ENCODE measurements at places on chromosomes 11 and 22.

DNA sequence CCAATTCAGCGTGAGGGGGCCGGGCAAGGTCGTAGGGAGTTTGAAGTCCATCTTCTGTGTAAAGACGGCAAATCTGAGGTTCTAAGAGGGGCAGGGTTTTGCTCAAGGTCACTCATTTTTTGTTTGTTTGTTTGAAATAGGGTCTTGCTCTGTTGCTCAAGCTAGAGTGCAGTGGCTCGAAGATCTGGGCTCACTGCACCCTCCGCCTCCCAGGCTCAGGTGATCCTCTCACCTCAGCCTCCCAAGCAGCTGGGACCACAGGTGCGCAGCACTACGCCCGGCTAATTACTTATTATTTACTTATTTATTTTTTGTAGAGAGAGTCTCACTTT is 355 bp upstream of the AP1B1 start:
- DNase-seq = no peak

GRCh38 chr11:2869561-2870427 is 15.8 kb downstream of the CDKN1C start:
- DNase-seq = no peak

GRCh38 chr11:993632-994167 is 42.8 kb downstream of the MUC6 start:
- DNase-seq = no peak

DNA sequence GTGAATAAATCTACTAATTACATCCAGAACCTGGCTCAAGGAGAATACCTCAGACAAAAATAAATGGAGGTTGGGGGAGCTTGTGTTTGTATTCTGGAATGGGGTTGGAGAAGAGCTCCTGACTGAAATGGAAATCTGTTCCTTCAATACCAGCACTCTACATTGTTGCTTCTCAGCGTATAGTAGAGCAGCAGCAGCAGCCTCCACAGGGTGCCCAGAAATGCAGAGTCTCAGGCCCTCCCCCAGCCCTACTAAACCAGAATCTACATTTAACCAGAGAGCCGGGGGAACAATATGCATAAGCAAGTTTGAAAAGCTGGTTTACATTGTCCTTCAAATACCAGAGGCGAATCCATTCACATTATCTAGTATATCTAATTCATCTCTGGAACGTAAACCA is 474.8 kb downstream of the NTM start:
- DNase-seq = no peak

All from left ventricle myocardium inferior (tissue), 1 donor.